ENCODE measurements at places on chromosomes 6 and 20. TPM values are rescaled to one million over a fixed set of nuclear protein-coding genes. Genes with fewer than 3 reads are reported as not detected.

DNA sequence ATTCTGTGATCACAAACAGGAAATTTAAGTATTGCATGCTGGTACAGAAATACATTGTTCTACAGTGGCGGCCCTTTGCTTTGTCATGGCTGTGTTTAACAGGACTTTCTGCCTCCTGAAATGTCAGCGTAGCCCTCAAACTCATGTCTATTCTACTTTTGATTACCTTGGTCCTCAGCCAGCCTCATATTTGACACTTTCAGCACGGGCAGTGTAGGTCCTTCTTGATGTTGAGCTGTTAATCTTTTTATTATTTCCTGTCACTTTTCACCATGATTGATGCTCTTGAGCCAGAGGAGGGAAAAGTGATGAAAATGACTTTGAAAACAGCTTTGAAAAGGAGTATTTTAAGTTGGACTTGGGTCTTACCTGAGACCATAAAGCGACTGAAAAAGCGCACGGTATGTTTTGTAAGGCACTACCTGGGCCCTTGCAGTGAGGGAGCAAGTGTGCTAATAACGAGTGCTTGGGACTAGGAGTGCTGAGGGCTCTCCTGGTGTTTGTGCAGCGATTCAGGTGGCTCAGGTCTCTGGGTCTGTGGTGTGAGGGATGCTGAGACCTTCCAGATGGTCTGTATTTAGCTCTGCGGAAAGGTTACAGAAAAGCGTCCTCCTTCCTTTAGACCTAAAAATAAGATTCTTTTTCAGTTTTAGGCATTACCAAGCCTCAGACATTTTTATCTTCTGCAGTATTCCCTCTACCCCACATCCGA lies 45.2 kb upstream of the RREB1 start:
- DNase-seq: no peak

GRCh38 chr6:157206359-157206815 lies 116.9 kb downstream of the TMEM242 start:
- DNase-seq: no peak

DNA sequence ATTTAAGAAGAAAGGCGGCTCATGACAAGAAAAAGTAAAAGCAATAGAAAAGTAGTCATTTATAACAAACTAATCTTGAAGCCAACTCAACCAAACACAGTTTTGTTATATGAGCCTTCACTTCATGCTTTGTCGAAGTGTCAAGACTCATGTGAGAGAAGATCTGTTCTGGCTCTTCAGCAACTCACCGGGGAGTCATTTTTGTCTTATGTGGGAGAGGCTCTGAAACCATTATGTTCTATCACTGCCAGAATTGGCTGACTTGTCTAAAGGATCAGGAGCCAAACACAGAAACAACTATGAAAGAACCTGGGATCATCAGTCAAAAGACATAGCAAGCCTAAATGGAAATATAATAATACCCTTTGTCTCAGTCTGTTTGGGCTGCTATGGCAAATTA lies 105.2 kb downstream of the CDK19 start:
- no peak for DNase-seq

- DNase-seq: peak; percentile 31
Observed at GRCh38 chr20:49283176-49283702, 5.4 kb upstream of the ZNFX1 start.

Gene NKX2-2
- total RNA-seq: not detected

GRCh38 chr6:151073146-151073545 lies 166.6 kb upstream of the AKAP12 start:
- DNase-seq: no peak

DNA sequence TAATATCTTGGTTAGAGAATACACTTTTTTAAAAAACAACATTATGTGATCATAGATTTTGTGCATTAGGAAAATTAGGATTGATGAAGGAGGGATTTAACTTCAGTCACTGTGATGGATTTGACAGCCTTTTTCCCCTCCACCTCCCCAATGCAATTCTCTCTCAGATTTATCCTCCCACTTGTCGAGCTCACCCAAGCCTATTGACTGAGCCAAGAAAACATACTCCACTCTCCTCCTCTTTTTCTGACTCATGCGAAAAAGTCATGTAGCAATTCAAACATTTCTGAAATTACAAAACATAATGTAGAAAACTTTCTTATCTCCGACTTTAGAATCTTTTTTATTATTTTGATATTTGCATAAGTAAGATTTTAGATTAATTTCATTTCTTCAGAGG lies 24.1 kb downstream of the KLHL32 start:
- no peak for DNase-seq
